Activated CD4-positive, alpha-beta T cell treated with anti-CD3 and anti-CD28 coated beads for 36 hours (primary cell): ENCODE measurements at places on chromosomes 12 and 14. TPM values are rescaled to one million over a fixed set of nuclear protein-coding genes. Genes with fewer than 3 reads are reported as not detected.

The NFE2 gene
- not detected for total RNA-seq

The KLRK1 gene
- total RNA-seq, result not detected

The COL2A1 gene
- 0.05 TPM for total RNA-seq

The PDE3A gene
- not detected for total RNA-seq
